Hematopoietic multipotent progenitor cell (in vitro differentiated cells): ENCODE measurements at places on chromosomes 7 and 10.
A peak's percentile ranks its signal among the peaks of the same experiment; 100 is the strongest.

DNA sequence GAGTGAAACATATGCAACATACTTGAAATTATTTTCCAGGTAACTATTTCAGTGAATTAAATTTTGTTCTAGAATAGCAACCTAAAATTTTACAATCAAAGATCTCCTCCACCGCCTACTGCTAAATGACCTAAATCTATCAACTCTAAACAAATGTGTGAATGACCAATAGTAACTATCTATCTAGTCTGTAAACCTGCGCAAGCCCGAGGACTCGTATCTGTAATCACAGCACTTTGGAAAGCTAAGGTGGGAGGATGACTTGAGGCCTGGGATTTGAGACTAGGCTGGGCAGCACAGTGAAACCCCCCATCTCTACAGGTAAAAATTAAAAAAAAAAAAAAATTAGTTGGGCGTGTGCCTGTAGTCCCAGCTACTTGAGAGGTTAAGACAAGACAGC, 83.0 kb downstream of the NEBL start:
- no peak for DNase-seq

DNA sequence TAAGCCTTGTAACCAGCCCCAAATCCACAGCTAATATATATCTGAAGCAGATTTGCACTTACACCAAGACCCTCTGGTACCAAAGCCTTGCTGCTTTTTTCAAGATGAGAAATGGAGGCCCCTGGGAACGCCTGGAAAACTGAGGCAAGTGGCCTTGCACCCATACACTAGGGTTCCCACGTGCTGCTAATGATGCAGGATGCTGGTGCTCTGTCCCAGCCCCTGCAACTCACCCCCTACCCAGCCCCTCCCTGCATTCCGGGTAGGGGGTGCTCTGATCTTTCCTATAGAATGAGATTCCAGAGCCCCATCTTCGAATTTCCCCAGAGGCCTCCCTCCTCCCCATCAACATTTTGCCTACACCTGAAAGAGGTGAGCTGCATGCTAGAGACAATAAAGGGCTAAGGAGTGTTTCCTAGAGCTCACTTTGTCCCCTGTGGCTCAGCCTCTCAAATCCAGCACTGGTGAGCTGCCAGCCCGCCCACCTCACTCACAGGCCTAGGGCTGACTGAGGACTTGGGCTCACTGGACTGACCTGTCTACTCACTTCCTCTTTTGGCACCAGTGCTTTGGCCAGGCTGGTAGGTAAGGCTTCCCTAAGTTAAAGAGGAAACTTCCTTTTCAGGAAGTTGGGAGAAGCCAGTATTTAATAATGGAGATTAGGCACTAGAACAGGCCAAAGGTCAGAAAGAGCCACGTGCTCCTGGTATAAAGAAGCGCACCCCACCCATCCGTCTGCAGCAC, 9.8 kb downstream of the RBP4 start:
- DNase-seq = no peak

- no peak for DNase-seq
Observed at GRCh38 chr10:49611166-49611815, 1.2 kb downstream of the SLC18A3 start.

- DNase-seq = no peak
Observed at GRCh38 chr7:3236268-3236667, 64.8 kb upstream of the SDK1 start.

DNA sequence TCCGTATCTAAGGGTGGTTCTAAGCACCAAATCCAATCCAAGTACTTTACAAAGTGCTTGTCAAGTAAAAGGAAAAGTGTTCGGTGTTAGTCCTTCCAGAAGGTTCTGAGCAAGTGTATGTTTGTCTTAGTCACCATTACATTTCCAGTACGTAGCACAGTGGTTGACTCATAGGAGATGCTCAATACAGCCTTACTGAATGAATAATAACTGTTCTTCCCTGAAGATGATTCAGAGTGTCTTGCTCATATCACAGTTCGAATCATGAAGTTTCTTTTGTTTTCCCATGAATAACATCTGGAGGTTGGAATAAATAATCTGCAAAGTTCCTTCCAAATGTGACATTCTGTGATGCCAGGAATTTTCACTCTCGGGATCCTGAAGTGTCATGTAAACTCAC, 53.4 kb downstream of the WNT2 start:
- DNase-seq = no peak

- no peak for DNase-seq
Observed at GRCh38 chr7:73343671-73344380, 15.9 kb downstream of the FKBP6 start.

GRCh38 chr7:151174246-151175046, 7.0 kb upstream of the GBX1 start:
- DNase-seq = no peak

GRCh38 chr10:71569775-71570588, 149.6 kb downstream of the C10orf105 start:
- peak; percentile 47 for DNase-seq

- no peak for DNase-seq
Observed at GRCh38 chr10:79069325-79070080, 737 bp downstream of the ZMIZ1 start.

GRCh38 chr10:63825111-63825510, 303.9 kb downstream of the REEP3 start:
- DNase-seq = no peak

GRCh38 chr10:23469596-23470237, 30.8 kb downstream of the OTUD1 start:
- no peak for DNase-seq

GRCh38 chr7:45938626-45939302, 17.7 kb upstream of the IGFBP3 start:
- DNase-seq = no peak

- no peak for DNase-seq
Observed at GRCh38 chr7:148367731-148368475, 222.7 kb upstream of the C7orf33 start.

DNA sequence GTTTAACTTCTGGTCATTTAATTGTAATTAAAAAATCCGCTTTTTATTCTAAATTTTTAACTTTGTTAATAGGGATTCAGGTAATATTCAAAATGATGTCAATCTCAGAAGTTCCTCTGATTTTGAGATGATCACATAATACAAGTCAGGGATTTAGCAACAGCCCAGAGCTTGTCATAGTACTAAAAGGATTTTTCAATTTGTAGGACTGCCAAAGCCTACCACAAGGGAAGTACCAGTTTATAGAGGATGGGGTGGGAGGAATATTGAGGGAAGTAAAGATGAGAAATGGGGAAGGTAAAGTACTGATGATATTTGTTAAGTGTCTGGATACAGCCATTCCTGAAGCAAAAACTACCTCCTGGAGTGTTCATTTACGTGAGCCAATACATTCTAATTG, 278.2 kb upstream of the TEX47 start:
- DNase-seq = no peak

DNA sequence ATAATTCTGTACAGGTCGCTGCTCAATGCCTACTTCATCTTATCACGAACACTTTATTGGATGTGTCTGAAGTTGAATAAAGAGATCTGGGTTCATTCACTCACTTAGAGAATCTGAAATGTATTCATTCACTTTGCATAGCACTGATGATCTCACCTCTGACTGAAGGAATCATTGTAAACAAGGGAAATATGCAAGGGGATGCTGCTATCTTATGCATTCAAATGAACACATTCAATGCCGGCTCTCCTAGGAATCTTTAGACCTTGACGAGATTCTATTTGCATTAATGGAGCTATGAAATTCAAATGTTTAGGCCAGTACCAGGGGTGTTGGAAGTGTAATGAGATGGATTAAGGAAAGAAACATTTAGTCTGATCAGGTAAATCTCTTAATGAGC, 200.6 kb upstream of the COBL start:
- no peak for DNase-seq

DNA sequence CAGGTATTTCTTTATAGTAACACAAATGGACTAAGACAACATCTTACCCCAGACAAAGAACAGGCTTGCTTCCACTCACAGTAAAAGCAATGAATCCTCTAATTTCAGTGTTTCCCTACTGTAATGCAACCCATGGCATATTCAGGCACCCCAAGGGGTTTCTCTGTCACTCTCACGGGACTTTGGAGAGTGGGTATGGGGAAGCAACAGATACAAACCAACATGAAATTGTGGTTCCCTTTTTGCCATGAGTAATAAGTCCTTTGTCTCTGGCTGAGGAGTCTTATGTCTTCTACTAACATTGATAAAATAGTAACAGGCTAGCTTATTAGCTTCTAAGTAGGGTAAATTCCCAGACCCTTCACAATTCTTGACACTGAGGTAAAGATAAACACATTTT, 51.4 kb upstream of the AOAH start:
- no peak for DNase-seq

DNA sequence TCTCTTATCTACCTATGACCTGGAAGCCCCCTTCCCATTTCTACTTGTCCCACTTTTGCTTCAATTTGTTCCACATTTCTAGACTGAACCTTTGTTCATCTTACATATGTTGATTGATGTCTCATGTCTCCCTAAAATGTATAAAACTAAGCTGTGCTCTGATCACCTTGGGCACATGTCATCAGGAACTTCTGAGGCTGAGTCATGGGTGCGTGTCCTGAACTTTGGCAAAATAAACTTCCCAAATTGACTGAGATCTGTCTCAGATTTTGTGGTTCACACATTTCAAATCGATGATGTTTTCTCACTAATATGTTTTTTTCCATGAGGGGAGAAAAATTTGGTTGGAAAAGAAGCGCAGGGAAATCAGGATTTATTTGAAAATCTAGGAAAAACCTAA, 406.2 kb upstream of the LRRTM3 start:
- DNase-seq = no peak

- DNase-seq = no peak
Observed at GRCh38 chr7:47071866-47072265, 510.0 kb downstream of the TNS3 start.

DNA sequence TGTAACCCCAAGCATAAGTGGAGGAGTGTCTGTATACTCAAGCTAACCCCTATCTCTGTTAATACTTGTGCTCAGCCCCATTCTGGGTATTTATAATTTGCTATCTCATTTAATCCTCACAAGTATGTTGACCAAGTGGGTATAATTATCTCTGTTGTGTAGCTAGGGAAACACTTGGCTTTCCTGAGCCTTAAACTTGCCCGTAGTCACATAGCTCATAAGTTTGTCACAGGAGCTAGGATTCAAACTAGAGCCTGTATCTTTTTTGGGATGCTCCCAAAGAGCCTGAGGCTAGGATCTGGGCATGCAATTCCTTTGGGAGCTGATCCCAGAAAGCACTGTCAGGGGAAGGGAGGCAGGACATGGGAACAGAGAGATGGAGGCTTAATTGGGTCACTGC, 377.4 kb downstream of the GALNT17 start:
- no peak for DNase-seq

DNA sequence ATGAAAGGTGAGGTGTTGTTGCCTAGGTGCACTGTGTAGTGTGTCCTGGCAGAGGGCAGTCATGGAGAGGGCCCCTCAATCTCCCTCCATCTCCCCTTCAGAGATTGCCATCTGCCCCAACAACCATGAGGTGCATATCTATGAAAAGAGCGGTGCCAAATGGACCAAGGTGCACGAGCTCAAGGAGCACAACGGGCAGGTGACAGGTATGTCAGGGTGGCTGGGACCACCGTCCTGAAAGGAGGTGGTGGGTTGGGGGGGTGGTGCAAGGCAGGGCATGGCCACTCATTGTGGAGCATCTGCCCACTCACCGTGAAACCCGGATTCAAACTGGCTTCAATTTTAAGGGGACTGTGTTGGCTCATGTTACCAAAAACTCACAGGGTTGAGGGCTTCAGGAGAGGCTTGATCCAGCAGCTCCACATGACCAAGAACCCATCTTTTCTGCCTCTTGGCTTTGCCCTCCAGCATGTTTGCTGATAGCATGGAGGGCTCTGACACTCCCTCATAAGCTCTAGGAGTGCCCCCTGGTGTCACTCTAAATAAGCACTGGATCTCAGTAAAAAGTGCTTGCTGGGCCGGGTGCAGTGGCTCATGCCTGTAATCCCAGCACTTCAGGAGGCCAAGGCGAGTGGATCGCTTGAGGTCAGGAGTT, 12.2 kb downstream of the ARPC1B start:
- no peak for DNase-seq

- no peak for DNase-seq
Observed at GRCh38 chr10:117928741-117929140, 118.0 kb downstream of the RAB11FIP2 start.

GRCh38 chr7:113000316-113001020, 86.2 kb downstream of the GPR85 start:
- no peak for DNase-seq

GRCh38 chr7:5082806-5083205, 37.1 kb downstream of the RBAK start:
- DNase-seq = no peak

DNA sequence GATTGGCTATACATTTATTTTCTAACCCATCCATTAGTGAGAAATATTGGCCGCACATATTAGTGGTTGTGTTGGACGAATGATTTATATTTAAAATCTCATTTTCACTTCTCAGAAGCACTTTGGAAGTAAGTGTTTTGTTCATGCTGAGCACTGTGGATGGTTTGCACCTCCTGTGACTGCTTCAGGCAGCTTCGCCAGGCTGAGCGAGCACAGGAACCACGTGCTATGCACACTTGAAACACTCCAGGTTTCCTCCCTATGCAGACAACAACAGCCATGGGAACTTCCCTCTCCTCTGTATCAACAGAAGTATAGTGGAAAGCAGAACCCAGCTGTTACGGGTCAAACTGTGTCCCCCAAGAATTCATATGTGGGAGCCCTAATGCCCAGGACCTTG, 67.3 kb upstream of the WDR11 start:
- DNase-seq = no peak

- no peak for DNase-seq
Observed at GRCh38 chr10:7239312-7239985, 171.4 kb downstream of the SFMBT2 start.

DNA sequence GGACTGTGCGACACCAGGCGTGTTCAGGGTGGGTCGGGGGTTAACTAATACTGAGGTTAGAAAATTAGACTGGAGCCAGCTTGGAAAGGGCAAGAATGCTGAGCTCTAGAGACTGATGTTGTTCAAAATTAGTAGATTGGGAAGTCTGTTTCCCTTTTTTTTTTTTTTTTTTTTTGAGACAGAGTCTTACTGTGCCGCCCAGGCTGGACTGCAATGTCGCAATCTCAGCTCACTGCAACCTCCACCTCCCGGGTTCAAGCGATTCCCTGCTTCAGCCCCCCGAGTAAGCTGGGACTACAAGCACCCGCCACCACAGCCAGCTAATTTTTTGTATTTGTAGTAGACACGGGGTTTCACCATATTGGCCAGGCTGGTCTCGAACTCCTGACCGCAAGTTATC, 2.7 kb upstream of the CPVL start:
- DNase-seq = no peak

GRCh38 chr10:42809676-42810075, 27.1 kb downstream of the BMS1 start:
- DNase-seq = no peak

DNA sequence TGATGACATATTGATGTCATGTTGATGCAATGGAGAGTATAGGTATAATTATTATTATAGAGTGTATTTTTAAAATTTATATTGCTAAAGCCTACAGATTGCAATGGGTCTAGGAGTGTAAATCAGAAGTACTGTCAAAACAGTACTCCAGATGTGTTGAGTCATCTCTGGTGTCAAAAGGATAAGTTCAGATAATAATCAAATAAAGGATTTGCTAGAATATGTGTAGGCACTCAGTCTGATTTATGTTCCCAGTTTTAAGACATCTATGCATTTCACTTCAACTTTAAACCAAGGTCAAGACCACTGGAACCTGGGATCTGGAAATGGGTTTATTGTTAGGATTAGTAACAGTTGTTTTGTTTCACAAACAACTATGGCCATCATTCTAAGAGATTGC, 342.3 kb upstream of the BMPER start:
- no peak for DNase-seq

- no peak for DNase-seq
Observed at GRCh38 chr7:17369691-17370426, 71.4 kb downstream of the AHR start.
